ENCODE measurements at places on chromosomes 1 and 21.

DNA sequence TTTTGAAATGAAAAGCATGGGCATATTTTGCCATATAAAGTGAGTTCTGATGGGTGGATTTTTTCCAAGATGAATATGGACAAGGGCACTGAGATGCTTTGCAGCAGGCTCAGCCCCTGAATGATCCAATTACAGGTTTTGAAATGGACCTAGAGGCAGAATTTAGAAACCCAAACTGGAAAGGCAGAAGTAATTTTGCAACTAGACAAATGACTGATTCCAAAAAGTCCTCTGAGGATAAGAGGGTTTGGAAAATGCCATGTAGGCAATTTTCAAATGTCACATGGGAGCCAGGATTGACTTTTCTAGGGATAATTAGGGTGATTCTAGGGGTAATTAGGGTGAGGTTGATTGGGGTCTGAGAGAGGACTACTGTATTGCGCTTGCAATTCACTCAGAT, 148.9 kb upstream of the ZNF648 start:
- DNase-seq, result no peak

GRCh38 chr1:182803846-182804245, 14.3 kb downstream of the NPL start:
- DNase-seq, result no peak

DNA sequence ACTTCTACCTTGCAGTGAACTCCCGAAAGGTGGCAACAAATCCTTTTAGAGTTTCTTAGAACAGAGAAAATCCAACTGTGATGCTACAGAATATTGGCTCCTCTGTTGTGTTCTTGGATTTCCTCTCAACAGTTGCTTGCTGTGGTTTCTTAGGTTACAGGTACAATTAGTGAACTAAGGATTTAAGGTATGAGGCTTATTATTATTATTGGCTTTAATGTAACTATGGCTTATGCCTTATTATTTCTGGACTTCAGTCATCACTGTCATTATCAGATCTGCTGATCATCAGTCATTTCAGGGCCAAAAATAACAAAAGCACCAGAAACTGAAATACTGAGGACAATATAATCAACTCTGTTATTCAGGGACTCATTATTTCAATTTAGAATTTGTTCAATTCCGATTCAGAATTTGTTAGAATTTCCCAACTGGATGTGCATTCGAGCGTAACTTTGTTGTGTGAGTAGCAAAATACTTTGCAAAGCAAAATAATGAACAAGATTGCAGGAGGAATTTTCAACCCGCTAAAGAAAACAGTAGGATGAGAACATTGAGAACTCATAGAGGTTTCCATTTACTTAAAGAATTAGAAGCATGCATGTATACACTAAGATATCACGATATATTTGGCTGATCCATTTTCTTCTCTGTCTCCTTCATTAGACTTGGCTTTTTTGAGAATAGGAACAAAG, 65.5 kb upstream of the AK4 start:
- no peak for DNase-seq

- no peak for DNase-seq
These were observed 18.1 kb downstream of the TMEM50B start for GRCh38 chr21:33461538-33462250.

- no peak for DNase-seq
These were observed 31.6 kb downstream of the HOOK1 start for GRCh38 chr1:59846209-59846894.

DNA sequence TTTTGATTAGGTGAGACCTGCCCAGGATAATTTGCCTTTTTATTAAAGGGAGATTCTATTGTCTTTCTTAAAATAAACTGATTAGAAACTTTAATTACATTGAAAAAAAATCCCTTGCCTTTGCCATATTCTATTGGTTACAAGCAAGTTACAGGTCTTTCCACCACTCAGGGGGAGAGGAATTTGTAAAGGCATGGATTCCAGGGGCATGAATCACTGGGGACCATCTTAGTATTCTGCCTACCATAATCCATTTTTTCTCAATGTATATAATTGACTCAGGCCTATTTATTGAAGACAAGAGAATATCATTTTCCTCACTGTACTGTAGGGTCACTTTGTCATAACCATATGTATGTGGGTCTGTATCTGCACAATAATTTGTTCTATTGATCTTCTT, 124.3 kb upstream of the PDE4B start:
- no peak for DNase-seq

- DNase-seq, result no peak
These were observed 12.3 kb downstream of the SLC19A1 start for GRCh38 chr21:45529785-45530422.

All from inflammatory macrophage treated with lipopolysaccharide for 1 hour (primary cell).